ENCODE measurements at places on chromosomes 5 and 9.

- DNase-seq = no peak
These were observed 55.9 kb upstream of the IL12B start for GRCh38 chr5:159386028-159386711.

DNA sequence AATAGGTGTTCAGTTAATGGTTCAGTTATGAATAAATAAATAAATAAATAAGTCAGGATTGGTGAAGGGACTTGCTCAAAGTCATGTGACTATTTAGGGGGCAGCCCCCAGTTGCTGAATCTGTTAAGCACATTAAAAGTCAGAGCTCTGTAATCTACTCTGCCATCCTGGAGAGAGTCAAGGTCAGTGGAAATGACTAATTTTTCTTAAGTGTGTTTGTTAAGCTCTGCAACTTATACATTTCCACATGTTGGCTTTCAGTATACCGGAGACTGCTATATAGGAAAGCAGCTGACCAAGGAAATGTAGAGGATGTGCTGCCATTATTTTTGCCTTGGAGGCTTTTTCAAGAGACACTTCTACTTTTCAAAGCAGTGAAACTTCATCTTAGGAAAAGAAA, 57.9 kb downstream of the KIAA1958 start:
- DNase-seq = no peak

- no peak for DNase-seq
These were observed 491 bp downstream of the APC start for GRCh38 chr5:112738191-112738560.

GRCh38 chr5:124998520-124998919, 252.1 kb upstream of the ZNF608 start:
- no peak for DNase-seq

GRCh38 chr9:76255781-76256455, 138.3 kb downstream of the RFK start:
- no peak for DNase-seq

DNA sequence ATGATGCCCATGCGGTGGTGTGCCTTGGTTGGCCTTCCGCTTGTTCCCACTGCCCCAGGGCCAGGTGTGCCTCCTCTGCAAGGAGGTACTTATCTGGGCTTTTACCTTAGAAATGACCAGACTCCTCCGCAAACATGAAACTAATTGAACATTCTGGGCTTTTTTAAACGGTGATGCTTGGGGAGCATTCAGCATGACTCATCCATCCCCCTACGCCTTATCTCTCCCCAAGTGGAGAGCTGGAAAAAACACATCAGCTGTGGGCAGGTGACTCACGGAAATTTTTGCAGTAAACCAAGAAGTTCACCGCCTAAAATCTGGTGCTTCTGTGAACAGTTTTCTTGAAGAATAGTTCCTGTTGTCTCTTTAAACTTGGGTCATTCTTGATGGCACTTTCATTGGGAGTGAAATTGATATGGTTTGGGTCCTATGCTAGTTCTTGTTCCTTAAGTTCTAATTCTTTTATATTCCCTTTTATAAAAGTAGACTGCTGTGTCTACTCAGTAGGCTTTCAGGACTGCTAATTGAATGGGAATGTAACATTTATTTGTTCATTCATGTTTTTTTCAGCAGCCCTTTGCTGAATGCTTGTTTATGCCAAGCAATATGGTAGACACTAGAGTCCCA, 39.6 kb downstream of the SFXN1 start:
- DNase-seq = no peak

DNA sequence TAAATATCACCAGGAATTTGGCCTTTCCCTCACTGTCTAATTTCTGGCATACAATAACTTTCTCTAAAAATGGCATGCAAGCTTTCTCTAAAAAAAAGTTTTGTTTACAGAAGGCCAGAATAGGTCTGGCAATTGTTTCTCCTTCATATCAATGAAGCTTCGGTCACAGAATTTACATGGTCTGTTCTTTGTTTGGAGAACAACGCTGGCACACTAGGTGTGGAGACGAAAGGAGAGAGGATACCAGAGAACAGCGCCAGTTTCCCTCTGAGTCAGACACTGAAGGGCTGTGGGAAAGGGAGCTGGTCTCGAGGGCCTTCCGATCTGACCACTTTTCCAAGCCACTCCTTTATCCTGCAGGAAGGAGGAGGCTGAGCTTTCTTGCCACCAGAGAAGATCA, 60.1 kb upstream of the ITGA1 start:
- no peak for DNase-seq

DNA sequence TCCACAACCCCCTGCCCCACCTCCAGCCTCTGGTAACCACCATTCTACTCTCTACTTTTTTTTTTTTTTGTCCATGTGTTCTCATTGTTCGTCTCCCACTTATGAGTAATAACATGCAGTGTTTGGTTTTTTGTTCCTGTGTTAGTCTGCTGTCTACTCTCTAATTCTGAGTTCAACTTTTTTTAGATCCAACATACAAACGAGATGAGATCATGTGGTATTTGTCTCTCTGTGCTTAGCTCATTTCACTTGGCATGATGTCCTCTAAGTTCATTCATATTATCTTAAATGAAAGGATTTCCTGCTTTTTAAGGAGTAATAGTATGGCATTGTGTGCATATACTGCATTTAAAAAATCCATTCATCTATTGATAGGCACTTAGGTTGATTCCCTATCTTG, 130.9 kb downstream of the NMUR2 start:
- no peak for DNase-seq

DNA sequence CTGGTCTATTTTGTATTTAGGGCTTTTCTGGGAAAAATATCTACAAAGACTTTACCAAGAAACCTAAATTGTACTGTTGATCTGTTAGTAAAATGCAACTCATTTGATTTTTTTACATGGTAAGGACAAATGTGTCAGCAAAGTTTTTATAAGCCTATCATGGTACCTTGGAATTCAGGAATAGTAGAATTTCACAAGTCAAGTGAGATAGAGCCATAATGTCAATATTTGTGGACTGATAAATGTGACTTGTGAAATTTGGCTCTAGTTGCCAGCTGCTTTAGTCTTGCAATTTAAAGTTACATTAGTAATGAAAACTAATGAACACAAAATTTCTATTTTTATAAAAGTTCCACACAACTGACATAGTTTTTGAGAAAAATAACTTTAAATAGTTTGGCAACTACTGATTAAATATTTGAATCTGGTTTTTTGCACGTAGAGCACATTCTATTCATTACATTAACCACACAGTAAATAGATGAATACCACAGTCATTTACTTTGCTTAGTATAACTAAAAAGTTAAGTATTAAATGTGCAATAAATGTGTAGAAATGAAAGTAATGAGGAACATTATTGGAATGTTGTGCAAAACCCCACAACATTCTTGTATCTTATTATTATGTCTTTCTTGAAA, 41.2 kb upstream of the RIOK2 start:
- DNase-seq = no peak

GRCh38 chr5:97550164-97550563, 367.1 kb upstream of the RIOK2 start:
- no peak for DNase-seq

- no peak for DNase-seq
These were observed 375.8 kb downstream of the TAF11L14 start for GRCh38 chr5:18010053-18010452.

DNA sequence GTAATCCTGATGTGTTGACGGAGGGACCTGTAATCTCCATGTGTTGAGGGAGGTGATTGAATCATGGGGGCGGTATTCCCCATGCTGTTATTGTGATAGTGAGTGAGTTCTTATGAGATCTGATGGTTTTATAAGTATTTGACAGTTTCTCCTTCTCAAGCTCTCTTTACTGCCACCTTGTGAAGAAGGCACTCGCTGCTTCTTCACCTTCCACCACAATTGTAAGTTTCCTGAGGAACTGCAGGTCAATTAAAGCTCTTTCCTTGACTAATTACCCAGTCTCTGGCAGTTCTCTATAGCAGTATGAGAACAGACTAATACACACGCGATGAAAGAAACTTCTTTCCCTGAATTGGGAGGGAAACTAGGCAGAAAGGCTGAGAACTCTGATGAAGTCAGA, 141.1 kb upstream of the RAD23B start:
- DNase-seq = no peak

DNA sequence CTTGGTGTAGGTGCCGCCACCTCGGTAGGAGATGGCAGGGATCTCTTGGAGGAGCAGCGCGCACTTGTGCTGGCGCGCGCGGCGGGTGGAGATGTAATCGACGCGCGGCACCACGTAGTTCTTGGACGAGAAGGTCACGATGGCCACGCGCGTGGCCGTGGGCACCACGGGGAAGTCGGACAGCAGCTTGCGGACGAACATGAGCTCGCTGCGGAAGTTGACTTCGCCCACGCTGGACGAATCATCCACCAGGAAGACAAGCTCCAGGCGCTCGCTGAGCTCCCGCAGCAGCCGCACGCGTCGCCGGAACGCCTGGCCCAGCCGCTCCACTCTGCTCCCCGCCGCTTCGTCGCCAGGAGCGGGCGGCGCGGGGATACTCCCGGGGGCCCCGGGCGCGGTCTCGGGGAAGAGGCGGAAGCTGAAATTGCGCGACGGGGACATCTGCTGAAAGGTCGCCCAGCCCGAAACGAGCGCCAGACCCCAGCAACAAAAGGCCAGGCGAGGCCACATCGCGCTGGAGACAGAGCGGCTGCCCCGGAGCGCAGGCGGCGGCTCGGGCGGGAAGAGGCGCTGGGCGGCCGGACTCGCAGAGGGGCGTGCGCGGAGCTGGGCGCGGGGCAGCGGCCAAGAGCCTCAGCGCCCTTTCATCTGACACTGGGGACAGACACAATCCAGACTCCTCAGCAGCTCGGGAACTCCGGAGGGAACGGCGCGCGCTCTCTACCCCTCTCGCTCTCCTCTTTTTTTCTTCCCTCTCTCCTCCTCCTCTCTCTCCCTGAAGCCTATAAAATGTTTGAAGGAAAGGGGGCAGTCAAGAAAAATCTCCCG, at the start of gene SVEP1:
SVEP1 (minus strand) TSS at position 708 of the 828 bp plus-strand sequence; CDS start at position 510, 198 bp downstream.
- DNase-seq = no peak

DNA sequence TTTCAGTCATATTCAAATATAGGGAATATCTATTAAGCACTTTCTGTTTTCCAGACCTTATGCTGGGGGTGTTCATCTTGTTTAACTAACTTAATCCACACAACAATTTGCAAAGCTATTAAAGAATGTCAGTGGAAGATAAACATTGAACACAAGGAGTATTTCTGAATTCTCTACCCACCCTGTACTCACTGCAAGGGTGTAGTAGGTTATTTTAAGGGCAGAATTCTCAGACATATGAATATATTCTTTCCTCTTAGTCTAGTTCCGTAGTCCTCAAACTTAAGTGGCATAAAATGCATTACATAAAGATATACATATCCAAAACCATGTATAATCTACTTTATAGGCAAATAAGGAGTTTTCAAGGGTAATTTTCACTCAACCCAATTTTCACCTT, 19.9 kb upstream of the CHSY3 start:
- DNase-seq = no peak

- no peak for DNase-seq
These were observed 2.4 kb downstream of the FAM200C start for GRCh38 chr5:160397492-160397891.

GRCh38 chr9:80775530-80775929, 913.8 kb downstream of the TLE1 start:
- no peak for DNase-seq

GRCh38 chr9:85600675-85601263, 141.0 kb downstream of the AGTPBP1 start:
- no peak for DNase-seq

- DNase-seq = no peak
These were observed at the start of gene C5orf63 for GRCh38 chr5:127072861-127073846. Gene C5orf63, minus strand, starts transcription at chr5:127073502. Its CDS starts 14,507 bp downstream, at chr5:127058995.

- no peak for DNase-seq
These were observed 764 bp upstream of the VDAC1 start for GRCh38 chr5:134005417-134006061.

DNA sequence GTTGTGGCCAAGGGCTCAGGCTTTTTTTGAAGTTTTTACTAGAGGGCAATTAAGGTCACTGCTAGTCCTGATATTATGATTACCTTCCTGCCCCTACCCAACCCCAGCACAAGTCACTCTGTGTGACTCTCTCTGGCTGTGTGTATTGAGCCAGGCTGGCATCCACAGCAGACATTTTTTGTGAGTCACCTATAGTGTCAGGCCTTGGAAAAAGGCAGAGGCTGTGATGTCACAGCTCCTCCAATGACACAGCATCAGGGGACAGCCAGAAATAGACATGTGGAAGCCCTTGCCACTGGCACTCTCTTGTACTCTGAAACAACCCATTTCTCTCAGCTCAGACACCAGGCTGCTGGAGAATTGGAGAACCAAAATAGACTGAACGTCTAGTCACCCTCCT, 145.4 kb downstream of the NMUR2 start:
- DNase-seq = no peak

All from GF-D8 (cell line).